Mesothelial cell of epicardium (in vitro differentiated cells): ENCODE measurements at places on chromosomes 7 and 10.

DNA sequence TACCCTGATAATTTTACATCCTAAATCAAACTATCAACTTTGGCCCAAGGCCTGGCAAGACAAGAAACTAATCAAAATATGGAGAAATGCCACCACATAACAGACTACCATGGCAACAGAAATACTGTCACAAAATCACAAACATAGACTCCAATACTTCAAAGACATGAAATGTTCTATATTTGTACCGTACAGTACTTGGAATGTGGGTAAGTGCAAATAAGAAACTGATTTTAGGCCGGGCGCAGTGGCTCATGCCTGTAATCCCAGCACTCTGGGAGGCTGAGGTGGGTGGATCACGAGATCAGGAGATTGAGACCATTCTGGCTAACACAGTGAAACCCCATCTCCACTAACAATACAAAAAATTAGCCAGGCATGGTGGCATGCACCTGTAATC, 9.2 kb downstream of the TNPO3 start:
- no peak for DNase-seq

DNA sequence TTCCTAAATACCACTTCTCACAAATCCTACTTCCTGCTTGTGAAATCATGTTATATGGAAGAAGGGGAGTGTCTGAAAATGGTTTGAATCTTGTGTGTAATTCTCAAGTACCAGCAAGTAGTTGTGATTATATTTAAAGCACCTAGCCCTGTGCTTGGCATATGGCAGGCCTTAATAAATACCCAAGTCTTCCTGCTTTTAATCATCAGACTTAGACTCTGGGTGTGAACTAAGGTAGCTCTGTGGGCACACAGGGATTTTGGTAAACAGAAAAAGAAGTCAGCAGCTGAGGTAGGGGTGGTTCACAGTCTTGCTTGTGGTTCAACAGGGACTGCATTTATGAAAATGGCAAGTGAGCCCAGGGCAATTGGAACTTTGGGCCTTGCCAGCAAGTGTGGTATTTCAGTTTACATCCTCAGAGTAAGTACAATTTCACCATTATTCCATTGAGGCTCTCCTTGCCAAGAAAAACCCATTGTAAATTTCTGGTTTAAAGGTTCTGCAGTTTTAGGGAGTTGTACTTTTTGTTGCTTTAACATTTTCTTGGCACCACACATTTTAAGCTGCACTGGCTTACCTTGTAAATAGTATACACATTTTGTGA, 215.5 kb downstream of the AUTS2 start:
- DNase-seq, result no peak

GRCh38 chr10:100827819-100828737, 82.7 kb downstream of the PAX2 start:
- no peak for DNase-seq

GRCh38 chr10:113616244-113617074, 47.4 kb downstream of the NRAP start:
- DNase-seq, result no peak

DNA sequence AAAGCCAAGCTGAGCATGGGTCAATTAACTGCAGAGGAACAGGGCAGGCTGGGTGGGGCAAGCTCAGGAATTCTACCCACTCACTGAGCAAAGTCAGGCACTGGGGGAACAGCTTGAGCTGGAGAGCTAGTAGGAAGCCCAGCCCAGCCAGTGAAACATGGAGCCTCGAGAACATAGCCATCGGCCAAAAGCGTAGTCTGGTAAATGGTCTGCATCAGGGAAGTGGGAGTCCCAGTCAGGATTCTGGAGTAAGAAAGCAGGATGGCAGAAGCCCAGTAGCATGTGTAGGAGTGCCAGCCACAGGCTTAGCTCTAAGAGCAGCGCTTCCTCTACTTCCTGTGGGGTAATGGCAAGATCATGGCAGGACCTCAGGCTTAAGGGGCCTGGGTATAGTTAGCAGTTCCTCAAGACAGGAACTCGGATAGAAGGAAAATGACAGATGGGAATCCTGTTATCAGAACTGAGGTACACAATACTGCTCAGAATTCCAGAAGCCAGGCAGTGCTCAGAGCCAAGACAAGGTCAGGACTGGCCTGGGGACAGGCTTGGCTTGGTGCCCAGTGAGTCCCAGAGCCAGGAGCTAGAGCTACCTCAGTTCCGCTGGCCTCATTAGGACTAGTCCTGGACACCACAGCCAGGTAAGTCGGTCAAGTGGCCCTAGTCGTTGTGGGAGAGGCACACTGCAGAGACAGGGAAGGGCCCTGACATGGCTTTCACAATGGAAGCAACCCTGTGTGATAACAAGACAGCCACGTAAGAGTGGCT, 65.4 kb upstream of the MXI1 start:
- no peak for DNase-seq

GRCh38 chr10:49212076-49212475, 23.9 kb upstream of the TMEM273 start:
- no peak for DNase-seq

DNA sequence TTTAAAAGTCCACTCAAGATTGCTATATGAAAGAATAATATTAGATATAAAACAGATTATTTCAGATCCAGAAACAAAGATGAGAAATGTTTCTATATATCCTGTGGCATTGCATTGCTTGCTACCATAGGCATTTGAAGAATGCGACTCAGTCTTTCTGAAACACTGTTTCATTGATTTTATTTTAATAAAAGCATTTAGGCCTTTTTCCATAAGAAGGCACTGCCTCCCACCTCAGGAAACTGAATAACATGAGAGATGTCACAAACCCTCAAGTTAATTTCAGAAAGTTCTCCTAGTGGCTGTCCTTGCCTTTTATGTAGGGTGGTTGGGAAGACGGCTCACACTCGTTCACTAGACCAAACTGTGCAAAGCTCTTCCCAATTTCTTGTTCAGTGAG, 23.3 kb downstream of the PRPS1L1 start:
- no peak for DNase-seq

DNA sequence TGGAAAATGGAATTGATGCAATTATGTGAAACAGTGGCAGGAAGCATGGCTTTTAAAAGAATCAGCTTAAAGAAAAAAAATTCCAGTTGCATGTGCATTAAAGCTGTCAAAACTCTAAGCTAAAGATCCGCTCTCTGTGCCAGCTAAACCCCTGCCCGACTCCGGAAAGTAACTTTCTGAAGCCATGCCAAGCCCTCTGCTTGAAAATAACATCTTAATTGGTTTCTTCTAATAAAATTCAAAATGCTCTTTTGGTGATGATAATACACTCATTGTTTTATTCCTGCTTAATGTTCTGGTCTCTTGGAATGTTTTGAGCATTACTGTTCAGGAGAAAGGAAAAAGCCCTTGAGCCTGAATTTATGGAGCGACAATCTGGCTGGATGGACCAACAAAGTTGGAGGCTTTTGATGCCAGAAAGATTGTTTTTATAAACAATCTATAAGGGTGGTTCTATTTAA, 11.7 kb downstream of the SEMA3C start:
- no peak for DNase-seq

- DNase-seq, result no peak
These were observed 65.6 kb downstream of the HBP1 start for GRCh38 chr7:107234436-107234835.

- DNase-seq, result no peak
These were observed 84.7 kb upstream of the C1QL3 start for GRCh38 chr10:16606421-16606820.

DNA sequence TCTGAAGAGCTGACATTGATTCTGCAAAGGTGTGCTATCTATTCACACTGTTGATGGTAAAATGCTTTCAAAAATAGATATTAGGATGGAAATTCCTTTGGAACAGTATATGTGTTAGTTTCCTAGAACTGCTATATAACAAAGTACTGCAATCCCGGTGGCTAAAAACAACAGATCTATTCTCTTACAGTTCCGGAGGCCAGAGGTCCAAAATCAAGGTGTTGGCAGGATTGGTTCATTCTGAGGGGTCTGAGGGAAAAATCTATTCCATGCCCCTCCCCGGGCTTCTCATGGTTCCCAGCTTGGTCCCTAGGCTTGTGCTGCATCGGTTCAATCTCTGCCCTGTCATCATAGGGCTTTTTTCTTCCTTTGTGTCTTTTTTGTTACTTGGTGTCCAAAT, 79.9 kb downstream of the ADD3 start:
- no peak for DNase-seq

DNA sequence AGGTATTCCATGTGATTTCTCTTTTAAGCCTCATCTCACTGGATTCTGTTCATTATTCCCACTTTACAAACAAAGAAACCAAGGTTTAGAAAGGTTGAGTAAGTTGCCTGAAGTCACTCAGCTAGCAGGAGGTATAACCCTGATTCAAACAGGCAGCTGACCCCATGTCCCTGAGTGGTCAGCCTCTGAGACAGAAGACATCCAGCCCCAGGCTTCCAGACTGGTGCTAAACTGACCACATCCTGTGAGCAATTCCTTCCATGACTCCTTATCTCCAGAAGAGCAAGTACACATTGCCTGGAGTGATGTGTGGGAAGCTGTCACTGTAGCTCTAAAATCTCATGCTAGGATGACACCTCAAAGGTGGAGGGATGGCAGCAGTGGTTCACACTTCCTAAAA, 3.7 kb downstream of the PLPP4 start:
- no peak for DNase-seq

DNA sequence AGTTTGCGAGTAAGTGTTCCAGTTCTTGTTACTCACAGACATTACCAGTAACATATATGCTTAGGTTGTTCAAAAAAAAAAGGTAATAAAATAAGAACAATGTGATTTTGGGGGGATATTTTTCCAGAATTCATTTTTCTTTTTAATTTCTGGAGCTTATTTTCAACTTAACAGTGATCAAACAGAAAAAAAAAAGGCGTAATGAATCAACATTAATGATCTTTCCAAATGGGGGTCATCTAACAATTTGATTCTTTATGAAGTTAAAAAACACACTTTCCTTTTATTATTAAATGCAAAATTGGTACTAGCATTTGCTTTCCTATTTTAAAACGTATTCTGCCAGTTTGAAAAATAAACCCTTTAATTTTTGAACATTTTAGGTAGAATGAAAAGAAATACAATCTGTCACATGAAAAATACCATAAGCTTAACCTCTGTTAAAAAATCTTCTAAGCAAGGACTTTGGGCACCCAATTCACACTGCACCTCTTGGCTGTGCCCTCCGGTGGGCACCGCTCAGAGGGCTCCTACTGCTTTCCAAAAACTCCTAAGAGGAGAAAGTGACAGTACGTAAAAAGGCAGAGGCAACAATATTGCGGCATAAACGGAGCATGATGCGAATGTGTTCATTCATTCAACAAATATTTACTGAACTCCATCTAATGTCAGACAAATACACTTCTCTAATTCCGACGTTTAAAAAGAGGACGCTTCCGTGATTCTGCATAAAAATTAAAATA, 32.6 kb downstream of the CNPY1 start:
- DNase-seq, result no peak

- no peak for DNase-seq
These were observed 657.2 kb upstream of the GALNT17 start for GRCh38 chr7:70474639-70475234.

GRCh38 chr7:36653008-36653662, 71.2 kb downstream of the AOAH start:
- DNase-seq, result no peak

DNA sequence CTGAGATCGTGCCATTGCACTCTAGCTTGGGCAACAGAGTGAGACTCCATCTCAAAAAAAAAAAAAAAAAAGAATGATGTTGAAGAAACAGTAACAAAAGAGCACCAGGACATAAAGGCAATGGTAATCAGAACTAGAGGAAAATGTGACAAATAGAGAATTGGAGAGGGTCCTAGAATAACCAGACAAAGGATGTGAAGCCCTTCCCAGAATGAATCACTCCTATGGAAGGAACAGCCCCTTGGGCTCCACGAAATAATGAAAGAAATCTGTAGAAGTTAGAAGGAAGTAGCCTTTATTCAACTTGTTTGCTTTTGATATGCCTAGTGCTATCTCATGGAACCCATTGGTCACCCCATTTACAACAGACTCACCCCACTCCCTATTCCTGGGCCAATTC, 169.2 kb downstream of the SUGCT start:
- no peak for DNase-seq

DNA sequence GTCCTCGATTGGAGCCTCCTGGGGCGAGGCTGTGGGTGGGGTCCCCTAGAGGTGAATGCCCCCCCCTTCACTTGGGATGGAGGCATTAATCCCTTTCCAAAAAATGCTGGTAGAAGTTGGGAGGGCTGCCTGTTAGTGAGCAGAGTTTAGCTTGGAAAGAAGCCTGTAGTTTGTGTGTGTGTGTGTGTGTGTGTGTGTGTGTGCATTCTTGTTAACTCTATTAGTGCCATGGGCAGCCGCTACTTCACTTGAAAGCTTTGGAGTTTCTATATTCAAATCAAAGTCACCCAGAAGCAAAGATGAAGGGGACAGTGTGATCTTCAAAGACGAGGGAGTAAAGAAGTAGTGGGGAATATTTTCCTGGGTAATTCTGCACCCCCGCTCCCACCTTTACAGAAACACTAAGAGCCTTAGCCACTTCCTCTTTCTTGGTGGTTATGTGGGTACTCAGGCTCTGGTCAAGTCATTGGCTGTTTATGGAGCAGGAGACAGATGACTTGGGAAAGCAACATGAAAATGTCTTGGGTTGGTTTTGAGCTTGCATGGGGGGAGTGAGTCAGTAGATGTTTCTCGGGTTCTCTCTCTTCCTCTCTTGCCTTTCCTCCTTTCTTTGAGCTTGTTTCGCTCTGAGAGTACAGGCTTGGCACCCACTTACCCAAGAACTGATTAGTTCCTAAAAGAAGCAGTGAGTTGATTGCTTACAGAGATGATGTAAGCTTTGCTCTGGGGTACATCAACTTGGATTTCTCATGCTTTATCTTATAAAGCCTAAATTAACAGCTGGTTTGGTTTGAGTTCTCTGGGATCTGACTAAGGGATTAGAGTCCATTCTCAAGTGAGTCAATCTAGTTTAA, 35.9 kb downstream of the TCF7L2 start:
- no peak for DNase-seq

GRCh38 chr7:155948423-155948822, 136.2 kb upstream of the SHH start:
- no peak for DNase-seq

DNA sequence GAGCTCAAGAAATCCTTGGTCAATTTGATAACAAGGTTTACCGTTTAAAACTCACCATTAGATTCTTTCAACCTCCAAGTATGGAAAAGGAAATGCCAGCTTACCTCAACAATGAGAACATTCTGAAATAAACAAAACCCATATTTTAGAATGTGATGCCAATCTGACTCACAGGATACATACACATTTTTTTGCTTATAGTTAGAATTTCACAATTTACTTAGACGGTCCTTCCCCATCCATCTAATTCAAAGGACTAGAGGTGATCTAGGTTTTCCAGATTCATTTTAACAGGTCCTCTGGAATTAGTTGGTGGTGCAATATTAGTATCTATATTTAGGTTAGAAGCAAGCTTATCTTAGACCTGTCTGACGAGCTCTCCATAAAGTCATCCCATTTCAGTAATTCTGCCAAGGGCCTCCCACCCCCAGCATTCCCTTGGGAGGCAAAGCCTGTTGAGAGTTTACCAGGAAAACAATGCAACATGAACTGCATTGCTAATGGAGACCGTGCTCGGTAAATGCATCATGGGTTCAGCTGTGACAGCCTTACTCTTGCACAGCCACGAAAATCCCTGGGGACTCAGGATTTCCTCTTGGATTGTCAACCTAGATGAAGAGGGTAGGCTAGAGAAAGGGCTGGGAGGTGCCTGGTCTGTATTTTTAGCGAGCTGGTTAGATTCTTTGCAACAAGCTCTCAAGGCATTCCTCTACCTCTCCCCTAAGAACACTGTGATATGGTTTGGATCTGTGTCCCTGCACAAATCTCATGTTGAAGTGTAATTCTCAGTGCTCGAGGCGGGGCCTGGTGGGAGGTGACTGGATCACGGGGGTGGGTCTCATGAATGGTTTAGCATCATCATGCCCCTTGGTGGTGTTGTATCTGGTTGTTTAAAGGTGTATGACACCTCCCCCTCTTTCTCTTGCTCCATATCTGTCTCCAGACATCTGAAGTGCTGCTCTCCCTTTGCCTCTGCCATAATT, 93.8 kb downstream of the PRTFDC1 start:
- DNase-seq, result no peak
